Heart left ventricle (tissue), 16 donors: ENCODE measurements at places on chromosomes 4 and X. TPM values are rescaled to one million over a fixed set of nuclear protein-coding genes. Genes with fewer than 3 reads are reported as not detected.

DNA sequence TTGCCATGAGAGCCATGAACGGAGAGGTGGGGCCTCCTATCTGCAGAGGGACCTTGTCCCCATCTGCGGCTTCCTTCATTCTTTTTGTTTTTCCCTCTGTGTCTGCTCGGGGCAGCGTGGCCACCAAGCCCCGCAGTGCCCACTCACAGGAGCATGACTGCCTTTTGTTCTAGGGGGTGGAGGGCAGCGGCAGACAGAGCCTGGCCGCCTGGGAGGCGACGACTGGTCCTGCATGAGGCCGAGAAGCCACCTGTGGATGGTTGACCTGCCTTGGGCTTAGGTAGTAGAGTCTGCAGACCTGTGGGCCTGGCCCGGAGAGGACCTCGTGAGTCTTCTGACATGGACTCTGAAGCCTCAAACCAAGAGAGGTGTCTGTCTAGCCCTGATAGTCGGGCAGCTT lies 1.4 kb downstream of the RBM3 start:
- H3K27ac ChIP-seq: peak overlapping the region; percentile 98
- peak overlapping the region; percentile 96 for H3K4me3 ChIP-seq
- no peaks in the 10 kb centered on the region for H3K4me1 ChIP-seq
- H3K27me3 ChIP-seq: no peaks in the 10 kb centered on the region

DNA sequence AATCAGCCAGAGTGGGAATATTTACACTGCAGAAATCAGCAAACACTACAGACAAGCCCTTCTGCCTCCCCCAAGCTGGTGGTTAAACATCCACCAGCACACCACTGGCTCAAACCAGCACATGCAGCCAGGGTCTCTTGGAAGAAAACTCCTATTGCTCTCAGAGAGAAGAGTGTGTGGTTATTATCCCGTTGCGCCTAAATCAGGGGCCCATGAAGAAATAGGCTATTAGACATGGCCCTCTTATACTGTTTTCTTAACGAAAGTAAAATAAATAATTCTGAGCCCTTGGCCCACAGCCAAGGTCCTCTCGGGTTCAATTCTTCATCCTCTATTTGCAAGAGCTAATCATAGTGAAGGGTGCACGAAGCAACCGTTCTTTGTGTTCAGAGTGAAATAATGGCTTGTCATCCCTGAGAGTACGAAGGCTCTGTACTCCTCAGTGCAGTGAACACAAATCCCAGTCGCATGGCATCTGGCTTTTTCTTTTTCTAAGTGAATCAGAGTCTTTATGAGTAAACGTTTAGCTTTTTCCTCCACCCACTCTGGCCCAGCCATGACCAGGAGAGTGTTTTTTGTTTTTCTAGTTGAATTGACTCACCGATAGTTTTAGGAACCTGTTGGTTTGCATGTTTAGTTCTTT lies 33.4 kb upstream of the RBM47 start:
- no peak for DNase-seq
- H3K4me1 ChIP-seq: no peaks in the 10 kb centered on the region
- H3K27me3 ChIP-seq: no peaks in the 10 kb centered on the region
- no peak overlapping the region for H3K27ac ChIP-seq

Gene H2AZ1
- total RNA-seq: 89.6 TPM

- H3K27me3 ChIP-seq: peaks cover 7% of the 10 kb centered on the region
- no peaks in the 10 kb centered on the region for H3K36me3 ChIP-seq
- no peak for DNase-seq
- H3K27ac ChIP-seq: no peak overlapping the region
These were observed 146.5 kb upstream of the PLAC1 start for GRCh38 chrX:134804779-134805178.

- H3K4me3 ChIP-seq: no peak overlapping the region
- no peak for DNase-seq
These were observed 41.1 kb downstream of the REELD1 start for GRCh38 chr4:146255463-146255862.

DNA sequence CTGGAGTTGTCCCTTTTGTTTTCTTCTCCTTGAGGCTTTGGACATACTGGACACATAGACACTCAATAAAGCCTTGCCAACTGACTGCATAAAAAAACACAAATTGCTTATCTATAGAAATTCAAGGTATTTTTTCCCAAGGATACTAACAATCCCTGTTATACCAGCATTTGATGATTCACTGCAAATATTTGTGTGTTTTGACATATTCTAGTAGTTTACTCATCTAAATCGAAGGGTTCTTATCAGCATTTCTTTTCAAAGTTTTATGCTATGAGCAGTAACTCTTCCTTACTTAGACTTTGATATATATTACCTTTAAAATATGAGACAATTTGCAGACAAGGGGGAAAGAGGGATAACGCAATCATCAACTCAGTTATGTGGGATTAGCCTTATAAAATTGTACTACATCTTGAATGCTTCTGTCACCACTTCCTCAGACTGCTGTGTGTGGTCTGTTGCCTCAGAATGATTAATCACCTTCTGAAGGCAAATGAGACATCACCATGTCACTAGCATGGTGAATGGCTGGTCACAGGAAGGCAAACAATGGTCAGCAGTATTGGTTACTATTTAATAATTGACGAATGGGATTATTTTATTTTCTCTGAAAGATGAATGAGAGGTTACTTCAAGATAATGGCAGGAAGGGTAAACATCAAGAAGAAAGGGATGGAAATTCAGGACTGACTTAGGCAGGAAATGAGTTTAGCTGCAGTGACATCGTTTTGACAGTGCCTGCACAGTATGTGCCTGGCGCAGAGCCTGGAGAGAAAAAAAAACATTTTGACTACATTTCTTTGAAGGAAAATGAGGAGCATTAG lies 544.3 kb upstream of the CNKSR2 start:
- no peak for DNase-seq
- no peaks in the 10 kb centered on the region for H3K27me3 ChIP-seq
- H3K27ac ChIP-seq: no peak overlapping the region
- no peak overlapping the region for H3K4me3 ChIP-seq

Gene INTS6L
- total RNA-seq: 2.7 TPM

Gene CC2D2A
- total RNA-seq: 6.0 TPM

Gene P2RY4
- total RNA-seq: 0.24 TPM

Gene PPEF2
- not detected for total RNA-seq

GRCh38 chr4:128596853-128597252 lies 212.6 kb upstream of the JADE1 start:
- no peaks in the 10 kb centered on the region for H3K36me3 ChIP-seq
- no peaks in the 10 kb centered on the region for H3K27me3 ChIP-seq
- H3K4me3 ChIP-seq: no peak overlapping the region
- DNase-seq: no peak
- H3K4me1 ChIP-seq: peaks cover 26% of the 10 kb centered on the region

GRCh38 chr4:86221002-86221401 lies 138.9 kb downstream of the MAPK10 start:
- no peak for DNase-seq
- H3K27ac ChIP-seq: no peak overlapping the region
- no peaks in the 10 kb centered on the region for H3K36me3 ChIP-seq

Gene WDFY3
- total RNA-seq: 37.1 TPM

Gene GPR78
- total RNA-seq: not detected

Gene CLCN3
- 49.7 TPM for total RNA-seq

DNA sequence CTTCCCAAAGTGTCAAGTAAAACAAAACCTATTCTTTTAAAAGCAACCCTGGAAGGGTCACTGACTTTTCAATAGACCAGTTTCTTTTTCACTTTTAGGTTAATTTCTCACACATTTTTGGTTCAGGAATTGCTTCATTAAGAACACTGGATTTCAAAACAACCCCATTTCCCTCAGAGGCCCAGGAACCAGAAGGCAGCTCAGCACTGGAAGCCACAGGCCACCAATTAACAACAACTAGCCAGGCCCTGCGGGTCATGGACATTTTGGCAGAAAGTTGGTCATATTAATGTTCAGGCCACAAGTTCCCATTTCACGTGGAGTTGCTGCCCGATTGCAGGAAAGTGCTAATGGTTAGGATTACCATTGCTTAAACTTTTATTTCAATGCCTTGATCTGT lies 39.8 kb downstream of the HAND2 start:
- H3K27me3 ChIP-seq: no peaks in the 10 kb centered on the region
- H3K27ac ChIP-seq: peak overlapping the region; percentile 26
- H3K4me1 ChIP-seq: peaks cover 42% of the 10 kb centered on the region
- no peak overlapping the region for H3K4me3 ChIP-seq
- no peaks in the 10 kb centered on the region for H3K36me3 ChIP-seq
- DNase-seq: no peak

DNA sequence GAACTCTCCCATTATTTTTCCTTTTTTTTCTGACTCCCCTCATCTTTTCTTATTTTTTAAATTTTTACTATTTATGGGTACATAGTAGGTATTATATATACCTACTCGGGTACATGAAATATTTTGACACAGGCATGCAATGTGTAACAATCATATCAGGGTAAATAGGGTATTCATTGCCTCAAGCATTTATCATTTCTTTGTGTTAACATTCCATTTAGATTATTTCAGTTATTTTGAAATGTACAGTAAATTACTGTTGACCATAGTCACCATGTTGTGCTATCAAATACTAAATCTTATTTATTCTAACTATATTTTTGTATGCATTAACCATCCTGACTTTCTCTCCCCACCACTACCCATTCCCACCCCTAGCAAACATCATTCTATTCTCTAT lies 33.8 kb upstream of the SLIT2 start:
- no peak overlapping the region for H3K27ac ChIP-seq
- no peak for DNase-seq
- no peaks in the 10 kb centered on the region for H3K27me3 ChIP-seq
- no peak overlapping the region for H3K4me3 ChIP-seq
- no peaks in the 10 kb centered on the region for H3K4me1 ChIP-seq
